Activated naive CD8-positive, alpha-beta T cell treated with anti-CD3 and anti-CD28 coated beads for 36 hours (primary cell): ENCODE measurements at places on chromosomes 1 and 21.

- no peak for DNase-seq
These were observed 81.6 kb downstream of the CCDC185 start for GRCh38 chr1:223474804-223475203.

DNA sequence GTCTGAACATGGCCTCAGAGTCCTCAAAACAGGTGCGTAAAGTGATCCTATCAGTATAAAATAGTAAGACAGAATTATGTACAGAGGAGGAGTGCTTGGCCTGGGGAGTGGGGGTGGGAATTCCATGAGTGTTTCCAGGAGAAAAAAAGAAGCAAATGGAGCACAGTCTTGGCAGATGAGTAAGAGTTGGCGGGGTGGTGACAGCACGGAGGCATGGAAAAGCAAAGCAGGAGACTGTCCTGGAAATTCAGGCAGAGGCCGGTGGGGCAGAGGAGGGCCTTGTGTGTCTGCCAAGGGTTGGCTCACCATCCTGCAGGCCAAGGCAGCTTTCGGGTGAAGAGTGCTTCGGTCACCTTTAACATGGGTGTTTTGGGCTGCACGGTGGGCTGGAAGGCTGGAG, 63.4 kb downstream of the OPTC start:
- no peak for DNase-seq

DNA sequence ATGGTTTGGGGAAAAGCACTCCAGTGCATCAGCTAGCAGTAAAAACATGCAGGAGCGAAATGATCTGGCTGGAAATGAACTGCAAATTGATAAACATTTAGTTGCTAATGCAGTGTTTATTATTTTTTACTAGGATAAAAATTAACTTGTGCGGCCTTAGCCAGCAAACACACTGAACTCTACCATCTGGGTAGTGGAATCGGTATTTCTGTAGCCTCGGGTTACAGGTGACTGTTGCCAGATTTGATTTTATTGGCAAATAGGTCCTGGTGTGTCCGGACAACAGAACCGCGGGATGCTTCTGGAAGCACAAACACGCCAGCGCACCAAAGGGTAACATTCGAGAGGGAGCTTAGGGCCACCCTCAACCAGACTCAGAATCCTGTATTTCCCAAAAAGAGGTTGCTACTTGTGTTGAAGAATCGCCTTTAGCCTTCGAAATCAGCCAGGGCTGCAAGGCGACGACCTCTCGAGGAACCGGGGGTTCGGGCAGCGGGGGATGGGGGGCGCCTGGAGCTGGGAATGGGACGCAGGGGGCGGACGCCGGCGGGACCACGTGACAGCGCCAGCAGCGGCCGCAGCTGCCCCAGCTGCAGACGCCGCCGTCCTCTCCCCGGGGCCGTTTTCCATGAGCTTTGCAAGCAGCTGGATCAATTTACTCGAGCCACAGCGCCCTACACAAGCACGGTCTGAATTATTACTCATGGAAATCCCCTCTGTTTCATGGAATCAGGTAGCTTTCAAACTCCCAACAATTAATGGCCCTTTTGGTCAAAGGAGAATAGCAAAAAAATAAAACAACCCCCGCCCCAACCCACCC, 158.8 kb downstream of the TOMM20 start:
- DNase-seq: no peak

- no peak for DNase-seq
These were observed 2.7 kb upstream of the CD58 start for GRCh38 chr1:116573431-116574095.

GRCh38 chr1:222242492-222242891, 305.4 kb downstream of the HHIPL2 start:
- no peak for DNase-seq

GRCh38 chr1:231939118-231939517, 312.5 kb downstream of the DISC1 start:
- DNase-seq: no peak

DNA sequence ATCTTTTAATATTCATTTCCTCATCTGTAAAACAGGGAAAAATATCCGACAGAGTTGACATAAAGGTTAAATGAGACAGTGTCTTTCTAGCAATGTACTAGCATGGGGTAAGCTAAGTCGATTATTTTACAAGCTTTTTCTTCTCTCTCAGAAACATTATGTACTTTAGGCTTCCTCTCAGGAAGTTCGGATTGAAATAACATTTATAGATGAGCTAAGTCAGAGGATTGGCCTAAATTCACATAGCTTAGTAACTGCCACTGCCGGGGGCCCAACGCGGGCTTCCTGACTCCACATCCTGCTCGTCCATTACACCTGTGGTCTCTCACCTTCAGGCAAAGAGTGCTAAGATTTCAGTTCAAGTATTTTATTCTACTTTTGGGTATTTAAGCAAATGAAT, 462.3 kb upstream of the NFIA start:
- no peak for DNase-seq

DNA sequence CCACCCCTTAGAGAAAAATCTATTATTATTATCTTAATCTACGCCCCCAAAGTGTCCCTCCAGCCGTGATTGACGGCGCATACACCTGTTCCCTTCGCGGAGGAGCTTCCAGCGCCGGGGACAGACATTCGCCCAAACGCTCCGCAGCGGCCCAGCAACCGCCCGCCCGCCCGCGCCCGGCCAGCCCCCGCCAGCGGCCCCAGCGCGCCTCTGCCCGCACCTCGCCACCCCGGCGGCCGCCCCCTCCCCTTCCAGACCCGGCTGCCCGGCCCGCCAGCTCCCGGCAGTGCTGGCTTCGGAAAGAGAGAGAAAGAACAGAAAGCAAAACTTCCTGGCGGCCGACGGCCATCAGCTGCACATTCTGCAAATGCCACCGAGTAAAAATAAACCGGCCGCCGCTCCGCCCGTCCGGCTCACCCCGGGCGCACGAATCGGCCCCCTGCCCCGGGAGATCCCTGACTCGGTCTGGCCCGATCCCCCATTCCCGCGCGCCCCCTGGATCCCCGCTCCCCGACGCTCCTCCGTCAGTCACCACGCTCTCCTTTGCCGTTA, 1.6 kb downstream of the CASZ1 start:
- peak; percentile 16 for DNase-seq

GRCh38 chr1:215005656-215006345, 76.7 kb upstream of the KCNK2 start:
- no peak for DNase-seq

- DNase-seq: no peak
These were observed 332.3 kb downstream of the COL11A1 start for GRCh38 chr1:102776071-102776470.

- no peak for DNase-seq
These were observed 54.7 kb downstream of the CD2 start for GRCh38 chr1:116808848-116809508.

GRCh38 chr1:113207457-113207856, 134.5 kb downstream of the LRIG2 start:
- no peak for DNase-seq

- DNase-seq: no peak
These were observed 348.9 kb downstream of the MATN1 start for GRCh38 chr1:30374400-30375070.
